ENCODE measurements at places on chromosomes 5 and 9.

- DNase-seq: no peak
Observed at GRCh38 chr9:137851516-137852267, 25.9 kb upstream of the CACNA1B start.

GRCh38 chr5:448061-448765, 5.2 kb downstream of the EXOC3 start:
- no peak for DNase-seq

DNA sequence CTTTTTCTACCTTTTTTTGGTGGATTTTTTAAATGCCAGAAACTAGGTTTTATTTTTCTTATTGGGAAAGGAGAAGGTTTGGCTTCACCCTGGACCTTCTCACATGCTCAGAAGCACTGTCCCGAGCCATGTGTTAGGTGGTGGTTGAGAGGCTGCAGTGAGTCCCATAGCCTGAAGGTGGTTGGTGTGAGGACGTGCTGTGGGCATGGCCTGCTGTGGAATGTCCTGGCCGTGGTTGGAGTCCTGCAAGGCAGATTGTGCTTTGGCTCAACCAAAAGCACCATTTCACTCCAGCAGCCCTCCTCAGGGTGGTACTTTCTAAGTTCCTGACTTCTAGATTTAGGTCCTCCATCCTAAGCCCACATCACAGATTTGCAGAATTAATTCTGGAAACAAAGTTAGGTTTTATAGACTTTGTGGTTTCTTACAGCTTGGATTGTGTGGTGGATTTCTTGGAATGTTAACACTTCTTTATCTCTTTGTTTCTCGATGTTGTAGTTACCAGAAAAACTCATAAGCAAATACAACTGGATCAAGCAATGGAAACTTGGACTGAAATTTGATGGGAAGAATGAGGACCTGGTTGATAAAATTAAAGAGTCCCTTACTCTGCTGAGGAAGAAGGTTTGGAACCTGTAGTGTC, 22.6 kb downstream of the OTULIN start:
- no peak for DNase-seq

- no peak for DNase-seq
Observed at GRCh38 chr5:40799258-40799657, 1.1 kb upstream of the PRKAA1 start.

DNA sequence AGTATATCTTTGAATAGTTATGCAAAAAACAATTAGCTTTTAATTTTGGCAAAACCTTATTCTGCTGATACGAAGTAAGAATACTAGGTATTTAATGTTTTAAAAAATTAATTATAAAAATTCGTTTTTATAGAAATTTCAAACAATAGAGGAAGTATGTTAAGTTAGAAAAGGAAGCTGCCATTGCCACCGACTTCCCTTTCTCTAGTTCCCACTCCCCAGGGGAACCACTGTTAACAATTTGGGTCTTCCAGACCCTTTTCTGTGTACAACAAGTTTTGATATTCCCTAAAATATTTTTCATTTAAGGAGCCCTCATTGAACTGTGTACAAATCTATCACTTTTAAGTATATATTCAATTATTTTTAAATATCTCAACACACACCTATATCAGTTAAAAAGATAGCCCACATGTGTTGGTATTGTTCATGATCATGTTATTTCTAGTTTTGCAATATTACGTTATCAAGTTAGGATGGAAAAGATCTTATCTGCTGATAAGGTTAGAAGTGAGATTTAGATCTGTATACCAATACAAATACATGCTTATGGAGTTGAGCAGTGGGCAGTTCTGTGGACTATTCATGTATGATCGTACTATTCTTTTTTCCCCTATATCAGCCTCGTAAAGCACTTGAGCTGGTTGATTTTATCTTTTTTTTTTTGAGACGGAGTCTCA, 25.9 kb downstream of the NDFIP1 start:
- no peak for DNase-seq

GRCh38 chr9:117409321-117409720, 5.5 kb downstream of the ASTN2 start:
- DNase-seq: no peak

GRCh38 chr5:146699138-146699537, 179.4 kb downstream of the PPP2R2B start:
- no peak for DNase-seq

DNA sequence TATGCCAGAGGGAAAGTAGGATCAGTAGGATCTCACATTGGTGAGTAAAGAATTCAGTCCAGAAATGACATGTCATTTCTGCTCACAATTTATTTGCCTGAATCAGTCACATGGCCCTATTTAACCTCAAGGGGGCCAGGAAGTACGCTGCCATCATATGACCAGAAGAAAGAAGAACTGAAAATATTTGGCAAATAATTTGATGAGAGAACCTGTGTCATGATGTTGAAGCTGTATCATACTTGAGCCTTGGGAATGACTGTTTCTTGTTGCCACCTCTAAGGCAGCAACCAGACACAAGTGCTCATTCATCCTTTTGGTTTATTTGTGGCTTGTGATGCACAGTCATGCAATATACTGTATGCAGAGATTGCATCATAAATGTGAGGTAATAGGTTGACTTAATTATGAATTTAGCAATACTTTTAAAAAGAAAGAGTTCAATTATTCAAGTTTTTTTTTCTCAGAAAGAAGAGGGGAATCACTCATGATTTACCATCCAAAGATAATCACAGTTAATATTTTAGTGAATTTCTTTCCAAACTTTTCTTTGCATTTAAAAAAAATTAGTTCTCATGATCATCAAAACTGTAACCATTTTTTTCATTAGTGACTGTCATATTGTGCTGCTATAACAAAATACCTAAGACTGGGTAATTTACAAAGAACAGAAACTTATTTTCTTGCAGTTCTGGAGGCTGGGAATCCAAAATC, 8.2 kb upstream of the ZFYVE16 start:
- DNase-seq: no peak
